ENCODE measurements at places on chromosomes 13 and 19.
A peak's percentile ranks its signal among the peaks of the same experiment; 100 is the strongest.

- peaks cover 71% of the 10 kb centered on the region for H3K36me3 ChIP-seq
- no peak overlapping the region for H3K27ac ChIP-seq
- DNase-seq, result no peak
- no peaks in the 10 kb centered on the region for H3K4me1 ChIP-seq
Observed at GRCh38 chr19:18144361-18144760, 8.6 kb upstream of the PIK3R2 start.

DNA sequence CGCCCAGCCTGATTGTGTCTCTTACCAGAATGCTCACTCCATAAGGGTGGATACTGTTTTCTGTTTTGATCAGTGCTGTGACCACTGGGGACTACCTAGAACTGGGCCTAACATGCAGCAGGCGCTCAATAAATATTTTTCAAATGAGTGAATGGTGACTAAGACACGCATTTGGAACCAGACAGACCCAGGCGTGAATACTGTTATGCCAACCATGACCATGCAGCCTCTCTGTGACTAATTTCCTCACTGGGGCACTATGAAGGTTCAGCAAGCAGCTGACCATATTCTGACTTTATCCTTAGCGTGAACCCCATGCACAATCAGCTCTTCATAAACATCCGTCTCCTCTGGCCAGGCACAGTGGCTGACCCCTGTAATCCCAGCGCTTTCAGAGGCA lies 13.0 kb upstream of the SPC24 start:
- H3K27me3 ChIP-seq, result no peaks in the 10 kb centered on the region
- DNase-seq, result no peak
- H3K4me3 ChIP-seq, result no peak overlapping the region
- peaks cover 24% of the 10 kb centered on the region for H3K4me1 ChIP-seq

- H3K27ac ChIP-seq, result no peak overlapping the region
- no peaks in the 10 kb centered on the region for H3K27me3 ChIP-seq
- no peaks in the 10 kb centered on the region for H3K36me3 ChIP-seq
Observed at GRCh38 chr13:65582160-65582559, 1648.0 kb downstream of the PCDH9 start.

- H3K36me3 ChIP-seq, result peaks cover 68% of the 10 kb centered on the region
- no peak overlapping the region for H3K27ac ChIP-seq
- H3K4me1 ChIP-seq, result no peaks in the 10 kb centered on the region
Observed at GRCh38 chr13:113184568-113185440, 23.7 kb downstream of the PCID2 start.

- no peaks in the 10 kb centered on the region for H3K27me3 ChIP-seq
- peak overlapping the region; percentile 87 for H3K27ac ChIP-seq
- H3K4me3 ChIP-seq, result peak overlapping the region; percentile 31
- H3K36me3 ChIP-seq, result peaks cover 31% of the 10 kb centered on the region
Observed at GRCh38 chr19:6270822-6271221, 9.0 kb downstream of the MLLT1 start.
